Activated naive CD4-positive, alpha-beta T cell treated with anti-CD3 and anti-CD28 coated beads, Interleukin-2, amount 10 ng/mL, durations not matched to agents 7 days and 5 days (primary cell): ENCODE measurements at places on chromosomes 2 and 18.

GRCh38 chr2:99471654-99472599 is 17.9 kb downstream of the REV1 start:
- no peak for DNase-seq

GRCh38 chr2:235968616-235969324 is 199.4 kb downstream of the GBX2 start:
- DNase-seq: no peak

- peak; percentile 76 for DNase-seq
These were observed at the start of gene MARCHF4 for GRCh38 chr2:216371721-216372702. TSS of gene MARCHF4 (minus strand) at chr2:216372483. CDS start at chr2:216370260, 2,223 bp downstream.

DNA sequence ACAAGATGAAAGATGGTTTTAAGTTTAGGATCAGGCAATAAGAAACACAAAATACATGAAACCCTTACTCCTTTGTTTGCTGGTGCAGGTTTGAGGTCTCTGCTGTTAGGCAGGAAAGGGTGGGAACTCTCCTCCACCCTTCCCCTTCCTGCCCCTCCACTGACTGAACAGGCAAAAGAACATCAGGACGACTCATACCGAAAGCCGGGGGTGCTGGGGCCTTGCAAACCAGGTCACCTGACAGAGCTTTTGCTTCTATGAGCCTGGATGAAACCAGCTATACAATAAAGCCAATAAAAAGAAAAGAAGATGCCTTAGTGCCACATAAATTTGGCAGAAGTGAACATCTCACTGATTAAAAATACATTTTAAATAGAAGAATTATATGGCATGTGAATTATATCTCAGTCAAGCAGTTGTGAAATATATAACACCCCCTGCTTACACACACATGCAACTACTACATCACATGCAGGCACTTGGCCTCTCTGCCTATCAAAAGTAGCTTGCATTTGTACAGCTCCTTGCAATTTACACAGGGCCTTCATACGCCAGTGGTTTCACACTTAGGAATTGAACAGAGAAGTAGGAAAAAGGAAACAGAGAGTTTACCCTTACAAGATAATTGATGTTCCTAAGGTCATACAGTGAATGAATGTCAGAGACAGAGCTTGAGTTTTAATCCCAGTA is 215.1 kb upstream of the TRIB2 start:
- peak; percentile 91 for DNase-seq

DNA sequence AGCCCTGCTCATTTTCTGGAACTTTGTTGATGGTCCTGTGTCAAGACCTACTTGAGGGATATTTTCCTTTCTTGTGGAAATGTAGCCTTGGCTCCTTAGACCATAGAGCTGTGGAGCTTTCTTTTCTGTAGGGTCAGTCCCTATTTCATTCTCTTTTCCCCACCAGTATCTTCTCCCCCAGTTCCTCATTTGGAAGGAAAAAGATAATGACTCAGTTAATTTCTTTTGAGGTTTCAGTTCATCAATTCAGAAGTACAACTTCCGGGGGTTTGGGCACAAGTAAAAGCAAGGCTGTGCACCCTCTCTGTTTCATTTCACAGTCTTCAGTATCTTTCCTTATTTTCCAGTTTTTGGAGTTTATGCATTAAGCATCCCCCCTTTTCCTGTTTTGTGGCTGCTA is 70.7 kb downstream of the CDC42EP3 start:
- no peak for DNase-seq

- DNase-seq: no peak
These were observed 107.4 kb upstream of the ACAA2 start for GRCh38 chr18:49920731-49921130.

GRCh38 chr18:67428805-67429204 is 87.7 kb downstream of the DSEL start:
- no peak for DNase-seq

- no peak for DNase-seq
These were observed 26.1 kb downstream of the IGFBP2 start for GRCh38 chr2:216659276-216659675.

GRCh38 chr2:72204156-72204785 is 56.6 kb upstream of the CYP26B1 start:
- no peak for DNase-seq

GRCh38 chr2:65576861-65577601 is 144.6 kb upstream of the SPRED2 start:
- no peak for DNase-seq

GRCh38 chr2:29013057-29013780 is 32.1 kb downstream of the TOGARAM2 start:
- DNase-seq: no peak

GRCh38 chr2:96548558-96549465 is 12.3 kb downstream of the ARID5A start:
- no peak for DNase-seq
